Thyroid gland (tissue), 4 donors: ENCODE measurements at places on chromosomes 2 and 18. TPM values are rescaled to one million over a fixed set of nuclear protein-coding genes. Genes with fewer than 3 reads are reported as not detected.

DNA sequence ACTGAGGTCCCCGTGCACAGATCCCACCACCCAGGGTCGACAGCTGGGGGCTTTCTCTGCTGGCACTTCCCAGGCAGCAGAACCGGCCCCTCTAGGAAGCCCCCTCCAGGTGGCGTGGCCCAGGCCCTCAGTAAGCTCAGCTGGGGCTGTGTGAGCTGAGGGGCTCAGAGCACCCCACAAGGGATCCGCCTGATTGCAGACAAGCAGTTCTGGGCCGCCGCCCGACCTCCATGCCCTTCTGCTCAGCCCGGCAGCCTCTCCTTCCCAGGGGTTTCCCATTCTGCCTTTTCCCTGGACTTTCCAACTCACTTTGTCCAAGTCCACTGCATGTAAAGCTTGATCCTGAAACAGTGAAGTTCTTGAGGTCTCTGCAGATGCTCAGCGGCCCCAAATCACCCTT is 76.4 kb downstream of the NFATC1 start:
- H3K27ac ChIP-seq: no peak overlapping the region
- H3K4me1 ChIP-seq: no peaks in the 10 kb centered on the region
- H3K27me3 ChIP-seq: no peaks in the 10 kb centered on the region
- no peak overlapping the region for H3K4me3 ChIP-seq
- DNase-seq: no peak
- no peaks in the 10 kb centered on the region for H3K36me3 ChIP-seq

GRCh38 chr2:19982268-19982667 is 7.6 kb downstream of the WDR35 start:
- H3K4me1 ChIP-seq: no peaks in the 10 kb centered on the region
- no peaks in the 10 kb centered on the region for H3K36me3 ChIP-seq
- DNase-seq: no peak
- no peaks in the 10 kb centered on the region for H3K27me3 ChIP-seq

SDC1 gene
- 28.0 TPM for total RNA-seq

GPN1 gene
- 24.2 TPM for total RNA-seq

CHRNG gene
- total RNA-seq: not detected

- H3K36me3 ChIP-seq: peaks cover 17% of the 10 kb centered on the region
- H3K4me1 ChIP-seq: no peaks in the 10 kb centered on the region
- no peak overlapping the region for H3K4me3 ChIP-seq
Measured at GRCh38 chr2:210429403-210430137, 47.0 kb downstream of the LANCL1 start.

COPS8 gene
- 69.7 TPM for total RNA-seq

GRCh38 chr2:30978854-30979253 is 159.4 kb downstream of the GALNT14 start:
- H3K27me3 ChIP-seq: no peaks in the 10 kb centered on the region
- DNase-seq: no peak
- H3K36me3 ChIP-seq: no peaks in the 10 kb centered on the region
- no peak overlapping the region for H3K4me3 ChIP-seq
- no peak overlapping the region for H3K27ac ChIP-seq

GRCh38 chr2:113407446-113408099 is 29.9 kb upstream of the ZNG1B start:
- H3K27me3 ChIP-seq: no peaks in the 10 kb centered on the region
- no peak for DNase-seq
- H3K4me1 ChIP-seq: no peaks in the 10 kb centered on the region
- no peaks in the 10 kb centered on the region for H3K36me3 ChIP-seq

ANKRD23 gene
- 8.2 TPM for total RNA-seq

- H3K27ac ChIP-seq: no peak overlapping the region
- no peaks in the 10 kb centered on the region for H3K36me3 ChIP-seq
- H3K4me1 ChIP-seq: no peaks in the 10 kb centered on the region
- no peaks in the 10 kb centered on the region for H3K27me3 ChIP-seq
Measured at GRCh38 chr18:69529151-69529550, 128.5 kb downstream of the DOK6 start.

DNA sequence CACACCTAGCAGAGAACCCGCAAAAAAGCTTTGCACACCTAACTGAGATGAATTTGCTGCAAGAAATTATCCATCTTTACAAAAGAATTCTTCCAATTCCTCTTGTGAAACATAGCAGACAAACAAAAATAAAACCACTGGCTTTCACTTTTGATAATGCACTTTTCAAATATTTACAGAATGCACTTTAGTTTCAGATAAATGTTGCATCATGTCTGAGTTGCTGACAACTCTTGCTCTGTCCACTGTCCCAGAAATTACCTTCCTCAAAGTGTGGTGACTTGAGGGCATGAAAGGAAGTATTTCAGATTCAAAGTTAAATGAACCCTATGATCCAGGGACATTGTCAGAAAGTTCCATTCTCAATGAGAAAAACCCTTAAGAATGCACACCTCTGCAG is 256.2 kb upstream of the PARD3B start:
- H3K4me1 ChIP-seq: no peaks in the 10 kb centered on the region
- no peak for DNase-seq
- no peaks in the 10 kb centered on the region for H3K27me3 ChIP-seq
- no peaks in the 10 kb centered on the region for H3K36me3 ChIP-seq
